Activated CD4-positive, alpha-beta T cell treated with anti-CD3 and anti-CD28 coated beads for 1 hour (primary cell): ENCODE measurements at places on chromosomes 12 and 14.

DNA sequence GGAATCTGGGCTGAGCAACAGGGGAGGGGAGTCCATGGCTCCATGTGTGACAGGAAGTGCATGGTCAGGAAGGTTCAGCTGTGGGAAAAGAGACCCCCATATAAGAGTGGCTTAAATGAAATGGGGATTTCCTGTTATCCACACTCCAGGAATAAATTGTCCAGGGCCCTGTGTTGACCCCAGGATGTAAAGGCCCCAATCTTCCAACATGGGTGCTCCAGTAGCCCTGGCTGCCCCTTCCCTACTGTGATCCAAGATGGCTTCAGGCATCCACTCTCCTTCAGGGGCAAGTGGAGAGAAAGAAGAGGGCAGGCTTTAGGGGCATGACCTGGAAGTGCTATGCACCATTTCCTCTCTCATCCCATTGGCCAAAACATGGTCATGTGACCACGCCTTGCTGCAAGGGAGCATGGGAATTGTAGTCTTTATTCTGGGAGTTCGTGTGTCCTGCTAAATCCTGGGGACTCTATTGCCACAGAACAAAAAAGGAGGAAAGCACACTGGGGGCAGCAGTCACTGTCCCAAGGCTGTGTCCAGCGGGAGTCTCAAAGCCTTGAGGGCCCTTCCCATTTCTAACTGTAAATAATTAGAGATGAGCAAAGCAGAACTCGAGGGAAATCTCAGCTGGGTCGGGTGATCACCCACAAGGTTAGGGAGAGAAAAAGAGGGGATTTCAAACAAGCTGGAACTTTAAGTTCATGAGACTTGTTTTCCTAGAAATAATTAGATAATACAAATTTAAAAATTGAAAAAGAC lies 289.2 kb downstream of the ADGRD1 start:
- no peak for DNase-seq

GRCh38 chr12:124047045-124047566 lies 74.1 kb downstream of the ZNF664 start:
- no peak for DNase-seq

DNA sequence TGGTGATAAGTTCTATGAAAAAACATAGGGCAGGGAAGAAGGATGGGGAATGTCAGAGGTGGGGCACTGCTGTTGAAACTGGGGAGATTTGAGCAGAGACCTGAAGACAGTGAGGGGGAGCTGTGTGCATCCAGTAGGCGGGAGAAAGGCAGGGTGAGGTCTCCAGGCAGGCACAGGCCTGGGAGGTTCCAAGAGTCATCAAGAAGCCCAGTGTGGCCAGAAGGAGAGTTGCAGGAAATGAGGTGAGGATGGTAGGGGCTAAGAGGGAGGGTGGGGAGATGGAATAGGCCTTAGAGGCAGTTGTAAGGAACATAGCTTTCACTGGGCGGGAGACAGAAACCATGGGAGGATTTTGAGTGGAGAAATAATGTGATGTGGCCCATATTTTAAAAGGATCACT lies 341.8 kb downstream of the GLT1D1 start:
- DNase-seq: no peak

GRCh38 chr12:111886662-111887545 lies 44.9 kb downstream of the MAPKAPK5 start:
- no peak for DNase-seq

- DNase-seq: no peak
Measured at GRCh38 chr12:2641207-2641606, 153.6 kb upstream of the FKBP4 start.

DNA sequence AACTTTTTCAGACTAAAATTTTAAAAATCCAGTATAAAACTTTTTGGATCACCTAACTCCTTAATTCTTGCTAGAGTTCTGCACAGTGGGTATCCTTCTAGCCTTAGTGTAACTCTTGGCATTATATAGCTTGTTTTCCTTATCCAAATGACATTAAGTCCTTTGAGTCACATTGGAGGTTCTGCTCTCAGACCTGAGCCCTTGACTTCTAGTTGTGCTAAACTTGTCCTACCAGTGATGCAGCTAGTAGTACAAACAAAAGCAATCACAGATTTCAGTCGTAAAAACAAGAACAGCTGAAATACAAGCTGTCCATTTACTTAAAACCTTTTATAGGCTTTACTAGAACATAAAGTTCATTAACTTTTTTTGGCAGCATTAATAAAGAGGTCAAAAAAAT lies 10.5 kb downstream of the ZBTB1 start:
- DNase-seq: no peak

DNA sequence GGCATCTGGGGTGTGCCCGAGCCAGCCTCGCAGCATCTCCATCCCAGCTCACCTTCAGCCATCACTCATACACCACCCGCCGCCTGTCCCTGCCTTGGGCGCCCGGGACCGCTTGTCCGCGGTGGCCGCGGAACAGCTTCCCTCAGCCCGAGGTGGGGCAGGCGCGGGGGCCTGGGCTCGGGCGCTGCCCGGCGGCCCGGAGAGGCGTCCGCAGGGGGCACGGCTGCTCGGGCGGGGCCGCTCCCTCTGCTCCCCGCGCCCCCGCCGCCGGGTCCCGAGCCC lies 430 bp downstream of the SLC41A2 start:
- peak; percentile 22 for DNase-seq

DNA sequence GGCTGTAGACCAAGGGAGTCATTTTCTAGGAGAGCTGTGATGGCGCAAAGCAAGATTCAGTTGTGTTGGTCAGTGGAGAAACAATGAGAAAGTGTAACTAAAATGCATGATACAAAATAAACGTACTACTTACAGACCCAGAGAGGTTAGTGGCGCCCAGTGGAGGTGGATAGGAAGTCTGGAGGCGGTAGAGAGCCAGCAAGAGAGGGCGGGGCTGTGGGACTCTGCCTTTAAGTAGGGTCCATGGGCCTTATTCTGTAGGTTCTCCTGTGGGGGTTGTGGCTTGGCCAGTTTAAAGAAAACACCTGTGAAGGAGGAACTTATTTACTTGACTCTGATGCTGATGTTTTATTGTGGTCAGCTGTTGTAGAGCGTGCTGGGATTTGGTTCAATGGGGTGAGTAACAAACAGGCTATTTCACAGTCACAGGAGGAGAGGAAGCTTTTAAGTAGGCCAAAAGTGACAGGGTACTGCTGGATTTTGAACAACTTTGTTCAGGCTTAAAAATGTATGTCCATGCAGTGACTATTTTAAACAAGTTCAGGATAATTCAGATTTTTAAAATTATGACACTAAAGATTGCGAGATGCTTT lies 1097.7 kb downstream of the TMTC2 start:
- DNase-seq: no peak

GRCh38 chr14:94673781-94674231 lies 61.6 kb downstream of the SERPINA3 start:
- DNase-seq: no peak

DNA sequence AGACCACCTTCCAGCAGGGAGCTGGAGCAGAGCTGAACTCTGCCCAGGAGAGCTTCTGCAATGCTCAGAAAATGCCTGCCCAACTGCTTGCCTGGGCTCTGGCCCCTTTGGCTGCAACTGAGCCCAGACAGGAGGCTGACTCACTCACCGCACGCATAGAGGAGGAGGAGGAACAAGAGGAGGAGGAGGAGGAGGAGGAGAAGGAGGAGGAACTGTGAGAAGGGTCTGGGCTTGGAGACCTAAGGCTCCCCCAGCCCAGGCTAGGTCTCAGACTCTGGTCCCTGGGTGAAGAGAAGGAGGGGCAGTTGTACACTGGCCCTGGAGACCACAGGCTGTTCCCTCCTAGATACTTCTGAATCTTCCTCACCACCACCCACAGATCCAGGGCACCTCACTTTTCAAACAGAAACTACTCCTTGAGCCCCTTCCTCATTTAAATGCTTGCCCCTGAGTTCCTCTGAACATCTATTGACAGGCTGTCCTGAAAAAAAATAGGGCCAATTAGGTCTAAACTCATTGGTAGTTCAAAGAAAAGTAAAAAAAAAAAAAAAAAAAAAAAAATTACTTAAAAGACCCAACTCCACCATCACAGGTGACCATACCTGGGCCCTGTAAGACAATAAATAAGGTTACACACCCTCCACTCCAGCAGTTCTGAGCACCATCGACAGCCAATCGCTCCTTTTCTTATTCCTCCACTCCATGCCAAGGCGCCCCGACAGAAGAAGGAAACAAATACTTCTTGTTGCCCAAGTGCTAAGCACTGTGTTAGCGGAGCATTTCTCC lies 674 bp downstream of the VDR start:
- DNase-seq: peak; percentile 46

GRCh38 chr14:103533999-103534575 lies 5.1 kb downstream of the TRMT61A start:
- DNase-seq: no peak

DNA sequence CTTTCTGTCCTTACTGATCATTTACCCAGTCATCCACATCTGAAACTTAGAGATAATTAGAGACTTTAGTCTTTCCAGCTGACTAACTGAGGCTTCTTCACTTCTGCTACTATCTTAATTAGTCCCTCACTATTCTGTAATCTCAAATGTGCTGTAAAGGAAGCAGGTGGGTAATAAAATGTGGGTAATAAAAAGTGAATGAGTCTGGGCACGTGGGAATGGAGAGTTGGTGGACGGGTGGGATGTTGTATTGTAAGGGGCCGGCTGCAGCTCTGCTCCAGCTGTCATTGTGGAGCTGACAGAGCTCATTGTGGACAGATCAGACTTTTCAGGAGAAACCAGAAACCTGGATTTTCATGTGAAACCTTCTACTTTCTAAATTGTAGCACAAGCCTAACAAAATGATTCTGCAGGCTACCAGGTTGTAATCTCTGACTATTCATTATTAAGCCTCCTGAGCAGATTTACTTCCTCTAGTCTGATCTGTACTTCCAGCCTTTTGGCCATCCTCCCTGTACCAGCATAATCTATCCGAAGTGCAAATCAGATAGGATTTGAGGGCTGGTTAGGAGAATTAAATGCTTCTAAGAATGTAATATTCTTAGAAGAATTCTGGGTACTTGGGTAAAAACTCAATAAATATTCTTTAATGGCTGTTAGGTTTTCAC lies 42.0 kb upstream of the BMAL2 start:
- DNase-seq: no peak

DNA sequence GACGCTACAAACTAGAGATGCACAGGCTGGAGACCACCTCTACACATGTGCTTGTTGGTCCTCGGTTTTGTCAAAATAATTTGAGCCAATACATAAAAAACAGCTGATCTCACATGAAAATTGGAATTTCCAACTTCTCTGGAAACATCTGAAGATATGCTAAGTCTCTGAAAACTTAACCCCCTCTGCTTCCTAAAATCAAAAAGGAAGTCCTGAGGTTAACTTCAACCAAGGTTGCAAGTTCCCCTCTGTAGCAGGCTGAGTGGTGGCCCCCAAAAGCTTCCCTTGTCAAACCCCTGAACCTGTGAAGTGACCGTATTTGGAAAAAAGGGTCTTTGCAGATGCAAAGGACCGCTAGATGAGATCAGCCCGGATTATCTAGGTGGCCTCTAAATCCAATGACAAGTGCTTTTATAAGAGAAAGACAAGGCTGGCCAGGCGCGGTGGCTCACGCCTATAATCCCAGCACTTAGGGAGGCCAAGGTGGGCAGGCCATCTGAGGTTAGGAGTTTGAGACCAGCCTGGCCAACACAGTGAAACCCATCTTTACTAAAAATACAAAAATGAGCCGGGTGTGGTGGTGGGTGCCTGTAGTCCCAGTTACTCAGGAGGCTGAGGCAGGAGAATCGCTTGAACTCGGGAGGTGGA lies 32.0 kb upstream of the VPS37B start:
- no peak for DNase-seq

GRCh38 chr12:89775063-89775985 lies 66.7 kb upstream of the ATP2B1 start:
- no peak for DNase-seq

DNA sequence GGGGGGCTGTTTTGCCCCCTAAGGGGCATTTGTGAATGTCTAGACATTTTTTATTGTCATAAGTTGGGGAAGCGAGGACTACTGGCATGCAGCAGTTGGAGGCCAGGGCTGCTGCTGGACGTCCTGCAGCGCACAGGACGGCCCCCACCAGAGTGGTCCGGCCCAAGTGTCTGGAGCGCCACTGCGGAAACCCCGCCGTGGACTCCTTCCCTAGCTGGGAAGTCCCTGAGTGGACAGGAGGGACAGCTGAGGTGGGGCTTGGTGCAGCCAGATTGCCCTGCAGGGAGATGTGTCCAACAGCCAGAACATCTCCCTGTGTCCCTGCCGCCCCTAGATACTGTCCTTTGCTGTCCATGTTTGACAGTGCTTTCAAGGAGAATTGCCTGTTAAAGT lies 5.5 kb downstream of the CKB start:
- DNase-seq: no peak

GRCh38 chr14:33846100-33846824 lies 104.6 kb downstream of the EGLN3 start:
- no peak for DNase-seq

GRCh38 chr12:129052373-129052772 lies 199.1 kb downstream of the GLT1D1 start:
- no peak for DNase-seq

DNA sequence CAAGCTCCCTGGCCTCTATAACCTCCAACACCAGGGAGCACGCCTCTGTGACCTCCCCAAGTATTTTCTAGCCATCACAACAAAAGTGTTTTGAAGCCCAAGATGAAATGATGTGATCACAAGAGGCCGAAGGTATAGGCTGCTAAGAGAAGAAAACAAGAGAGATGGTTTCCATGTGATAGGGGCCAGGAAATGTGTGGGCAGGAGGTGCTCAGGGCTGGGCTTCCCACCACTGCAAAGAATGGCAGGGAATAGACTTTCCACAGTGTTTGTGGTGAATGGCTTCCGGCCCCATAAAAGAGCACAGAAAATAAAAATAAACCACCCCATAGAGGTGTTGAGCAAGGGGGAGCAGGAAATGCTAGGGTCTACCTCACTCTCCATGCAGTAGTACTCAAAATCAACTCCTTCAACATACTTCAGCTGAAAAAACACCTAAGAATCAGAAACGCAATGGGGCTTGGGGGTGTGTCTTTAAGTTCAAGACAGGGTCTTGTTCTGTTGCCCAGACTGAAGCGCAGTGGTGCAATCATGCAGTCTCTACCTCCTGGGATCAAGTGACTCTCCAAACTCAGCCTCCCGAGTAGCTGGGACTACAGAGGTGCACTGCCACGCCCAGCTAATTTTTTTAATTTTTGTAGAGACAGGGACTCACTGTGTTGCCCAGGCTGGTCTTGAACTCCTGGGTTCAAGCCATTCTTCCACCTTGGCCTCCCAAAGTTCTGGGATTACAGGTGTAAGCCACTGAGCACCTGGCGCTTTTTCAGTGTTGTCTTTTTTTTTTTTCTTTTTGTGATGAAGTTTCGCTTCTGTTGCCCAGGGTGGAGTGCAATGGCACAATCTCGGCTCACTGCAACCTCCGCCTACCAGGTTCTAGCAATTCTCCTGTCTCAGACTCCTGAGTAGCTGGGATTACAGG lies 27.1 kb downstream of the DAD1 start:
- DNase-seq: peak; percentile 62

GRCh38 chr14:37114002-37114401 lies 58.4 kb downstream of the SLC25A21 start:
- no peak for DNase-seq
